Calu3 (cell line): ENCODE measurements at places on chromosomes 1 and 21.

- DNase-seq = no peak
Observed at GRCh38 chr1:38603907-38604306, 255.7 kb downstream of the RRAGC start.

- DNase-seq = peak; percentile 91
Observed at GRCh38 chr1:182101415-182102042, 40.0 kb upstream of the ZNF648 start.

GRCh38 chr1:6260961-6261614 is at the start of gene GPR153:
Gene GPR153 (minus strand): TSS chr1:6261098. CDS start chr1:6254905, 6,193 bp downstream.
- peak; percentile 35 for DNase-seq

DNA sequence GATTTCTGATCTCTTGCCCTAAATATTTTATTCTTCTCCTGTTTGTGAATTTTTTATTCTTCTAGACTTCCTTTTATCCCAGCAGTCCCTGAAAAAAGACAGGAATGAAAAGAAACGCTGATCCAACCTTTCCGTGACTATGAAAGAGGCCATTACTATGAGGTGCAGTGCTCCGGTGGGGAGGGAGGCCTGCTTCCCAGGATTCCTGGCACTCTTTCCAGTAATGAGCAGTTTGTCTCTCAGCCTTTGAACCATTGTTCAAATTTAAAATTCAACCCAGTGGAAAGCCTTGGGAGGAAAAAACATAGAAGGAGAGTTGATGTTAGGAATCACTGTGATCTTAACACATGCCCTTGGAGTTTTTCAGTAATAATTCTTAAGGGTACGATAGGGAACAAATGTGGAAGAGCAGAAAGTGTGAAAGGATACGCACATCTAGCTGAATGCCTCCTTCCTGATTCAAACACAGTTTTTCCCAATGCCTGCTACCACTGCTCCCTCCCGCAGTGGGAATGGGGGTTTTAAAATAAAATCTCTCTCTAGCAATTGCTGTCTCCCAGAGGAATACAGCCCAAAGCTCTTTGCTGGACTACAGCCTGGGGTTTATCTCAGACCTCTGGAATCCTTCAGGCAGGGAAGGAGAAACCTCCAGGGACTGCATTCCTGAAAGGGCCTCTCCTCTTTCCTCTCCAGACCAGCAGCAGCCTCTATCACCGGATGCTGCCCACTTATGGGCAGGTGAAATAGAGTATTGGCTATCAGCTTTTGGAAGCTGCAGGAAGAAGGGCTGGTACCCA is 6.1 kb downstream of the IER5 start:
- no peak for DNase-seq

GRCh38 chr1:25100151-25100833 is 132.0 kb downstream of the SYF2 start:
- no peak for DNase-seq

DNA sequence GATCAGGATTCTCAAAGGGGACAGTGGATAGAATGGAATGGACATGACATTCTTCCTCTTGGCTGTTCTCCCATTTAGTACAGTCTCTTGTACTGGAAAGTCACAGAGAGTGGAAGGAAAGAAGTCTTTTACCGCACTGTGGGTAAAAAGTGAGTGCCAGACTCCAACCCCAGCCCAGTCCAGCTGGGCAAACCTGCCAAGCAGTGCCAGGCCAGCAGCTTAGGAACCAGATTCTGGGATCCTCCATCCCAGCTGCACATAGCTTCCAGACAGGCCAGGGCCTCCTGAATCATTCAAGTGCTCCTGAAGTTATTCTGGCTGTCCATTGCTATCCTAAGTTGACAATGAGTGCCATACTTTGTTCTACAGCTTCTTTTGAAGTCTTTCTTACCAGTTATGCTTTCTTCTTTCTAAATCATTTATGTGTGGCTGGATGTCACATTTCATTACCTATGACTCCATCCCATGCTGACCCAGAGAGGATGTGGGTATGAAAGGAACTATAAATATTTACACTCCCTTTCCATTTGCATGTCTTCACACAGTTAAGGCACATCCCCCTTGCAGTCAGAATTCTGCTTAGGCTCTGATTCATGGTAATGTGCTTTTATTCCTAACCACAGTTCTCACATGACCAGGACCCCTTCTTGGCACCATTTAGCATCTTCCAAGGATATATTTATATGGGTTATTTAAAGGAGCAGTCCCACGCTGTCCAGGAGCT is 88.9 kb downstream of the AK5 start:
- no peak for DNase-seq

GRCh38 chr1:153881751-153882150 is 41.0 kb downstream of the GATAD2B start:
- no peak for DNase-seq

- no peak for DNase-seq
Observed at GRCh38 chr21:31470896-31471694, 127.0 kb upstream of the TIAM1 start.

DNA sequence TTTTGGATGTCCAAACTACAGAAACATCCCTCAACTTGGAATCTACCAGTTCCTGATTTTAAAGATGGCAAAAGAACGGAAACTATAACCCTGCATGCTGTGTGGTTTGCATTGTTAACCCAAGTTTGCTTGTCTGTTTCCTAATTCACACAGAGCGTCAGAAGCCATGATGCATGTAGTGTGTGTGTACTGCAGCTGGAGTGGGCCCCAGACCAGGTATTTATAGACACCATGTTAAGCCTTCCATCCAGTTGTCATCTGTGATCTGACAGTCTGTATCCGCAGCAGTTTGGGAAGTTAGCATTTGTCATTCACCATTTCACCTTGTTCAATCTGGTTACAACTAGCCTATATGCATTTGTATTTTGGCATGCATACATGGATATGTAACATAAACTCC is 27.7 kb upstream of the PLEKHM2 start:
- no peak for DNase-seq

- no peak for DNase-seq
Observed at GRCh38 chr1:246219508-246220030, 287.5 kb downstream of the SMYD3 start.

DNA sequence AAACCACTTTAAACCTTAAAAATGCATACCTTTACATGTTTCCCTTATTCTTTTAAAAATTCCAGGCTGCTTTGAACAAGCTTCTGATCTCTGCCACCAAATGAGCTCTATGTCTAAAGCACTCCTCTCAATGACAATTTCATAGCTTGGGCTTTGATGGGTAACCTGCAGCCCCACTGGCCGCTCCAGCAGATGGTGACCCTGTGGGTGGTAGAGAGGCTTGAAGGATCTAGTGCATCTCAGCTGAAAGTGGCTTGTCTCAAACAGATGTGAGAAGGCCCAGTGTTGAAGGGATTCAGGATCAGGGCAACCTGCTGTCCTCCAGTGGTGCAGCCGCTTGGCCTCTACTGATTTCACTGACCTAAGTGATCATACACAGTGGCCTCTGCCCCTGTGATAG is 84.7 kb upstream of the IRF2BP2 start:
- no peak for DNase-seq

GRCh38 chr21:36337099-36337509 is 17.1 kb downstream of the MORC3 start:
- no peak for DNase-seq

- DNase-seq = no peak
Observed at GRCh38 chr1:167839009-167839408, 74.9 kb downstream of the ADCY10 start.

DNA sequence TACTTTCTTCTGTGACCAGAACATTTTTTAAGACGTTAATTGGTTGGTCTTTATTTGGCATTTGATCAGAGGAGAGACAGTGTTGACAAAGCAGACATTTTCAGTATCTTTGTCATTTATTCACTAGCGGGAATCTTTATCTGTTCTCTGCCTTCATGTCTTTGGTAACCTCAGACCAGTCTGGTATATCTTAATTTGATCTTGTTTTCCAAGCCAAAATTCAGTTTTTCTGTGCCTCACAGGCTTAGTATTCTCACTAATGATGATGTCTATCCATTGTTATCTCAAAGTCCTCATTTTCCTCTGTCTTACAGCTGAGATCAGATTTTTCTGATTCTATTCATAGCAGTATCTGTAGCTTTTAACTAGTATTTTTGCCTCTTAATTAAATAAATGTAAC is 158.7 kb downstream of the GPR52 start:
- DNase-seq = no peak

DNA sequence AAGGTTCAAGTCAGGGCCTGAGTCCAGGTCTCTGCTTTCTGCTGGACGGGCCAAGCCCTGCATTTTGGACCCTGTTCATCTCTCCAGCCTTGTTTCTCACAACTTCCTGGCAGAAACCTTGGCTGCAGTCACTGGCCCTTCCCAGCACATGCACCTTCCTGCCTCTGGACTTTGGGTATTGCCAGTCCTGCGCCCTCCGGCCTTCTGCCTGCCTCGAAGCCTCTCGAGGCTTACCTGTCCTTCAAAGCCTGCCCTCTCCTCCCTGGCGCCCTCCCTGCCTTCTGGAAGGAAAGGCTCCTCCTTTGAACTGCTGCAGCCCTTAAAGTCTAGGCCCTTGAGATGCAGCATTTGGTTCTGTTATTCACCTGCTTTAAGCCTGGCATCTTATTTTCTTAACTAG is 52.8 kb downstream of the HTR6 start:
- DNase-seq = no peak

DNA sequence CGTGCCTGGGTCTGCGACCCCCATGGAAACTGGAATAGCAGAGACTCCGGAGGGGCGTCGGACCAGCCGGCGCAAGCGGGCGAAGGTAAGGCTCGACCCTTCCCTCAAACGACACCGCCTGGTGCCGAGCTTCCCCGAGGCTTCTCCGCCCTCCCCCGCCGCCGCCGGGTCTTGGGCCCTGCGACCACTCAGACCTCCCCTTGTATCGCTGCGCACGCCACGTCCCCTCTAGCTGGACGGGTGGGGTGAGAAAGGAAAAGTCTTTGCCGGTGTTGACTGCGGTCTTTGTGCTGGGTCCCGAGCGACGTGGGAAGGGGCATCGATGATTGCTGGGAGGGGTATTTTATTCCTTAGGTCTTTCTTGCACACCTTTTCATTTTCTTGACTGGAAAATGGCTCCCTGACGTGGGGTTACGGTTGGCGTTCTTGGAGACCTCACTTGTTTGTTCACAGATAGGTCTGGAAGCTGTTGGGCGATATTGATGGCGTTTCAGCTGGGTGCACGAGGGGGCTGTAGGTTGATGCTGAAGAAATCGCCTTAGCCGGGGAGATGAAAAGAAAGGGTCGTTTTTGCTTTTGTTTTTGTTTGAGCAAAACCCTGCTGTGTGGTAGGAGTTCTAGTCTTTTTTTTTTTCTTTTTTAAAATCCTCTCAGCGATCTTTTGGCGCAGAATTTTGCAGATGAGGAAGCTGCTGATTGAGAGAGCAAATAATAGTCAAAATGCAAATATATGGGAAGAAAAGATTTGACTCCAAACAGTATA is 776 bp downstream of the KDM1A start:
- peak; percentile 24 for DNase-seq

- no peak for DNase-seq
Observed at GRCh38 chr1:234529950-234530237, 50.9 kb upstream of the TARBP1 start.

GRCh38 chr1:98102345-98103030 is 181.7 kb upstream of the DPYD start:
- DNase-seq = no peak

- no peak for DNase-seq
Observed at GRCh38 chr1:111161843-111162487, 21.9 kb downstream of the CEPT1 start.

GRCh38 chr21:17343055-17343454 is 169.8 kb upstream of the CXADR start:
- peak; percentile 4 for DNase-seq

DNA sequence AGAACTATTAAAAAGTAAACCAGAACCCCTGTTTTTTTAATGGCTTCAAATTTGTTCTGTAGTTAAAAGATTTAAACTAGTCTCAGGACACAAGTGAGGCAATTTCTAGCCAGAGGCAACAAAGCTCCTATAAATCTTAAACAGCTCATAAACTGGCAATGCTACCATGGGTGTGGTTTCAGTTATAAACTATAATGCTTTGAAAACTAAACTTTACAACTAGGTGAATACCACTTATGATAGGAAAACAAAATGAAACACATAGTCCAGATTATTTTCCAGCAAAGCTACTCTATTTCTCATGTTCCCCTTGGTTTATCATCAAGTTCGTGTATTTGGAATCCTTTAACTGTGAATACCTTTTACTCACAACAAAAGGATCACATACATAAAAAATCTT is 282.5 kb downstream of the VAV3 start:
- DNase-seq = no peak

DNA sequence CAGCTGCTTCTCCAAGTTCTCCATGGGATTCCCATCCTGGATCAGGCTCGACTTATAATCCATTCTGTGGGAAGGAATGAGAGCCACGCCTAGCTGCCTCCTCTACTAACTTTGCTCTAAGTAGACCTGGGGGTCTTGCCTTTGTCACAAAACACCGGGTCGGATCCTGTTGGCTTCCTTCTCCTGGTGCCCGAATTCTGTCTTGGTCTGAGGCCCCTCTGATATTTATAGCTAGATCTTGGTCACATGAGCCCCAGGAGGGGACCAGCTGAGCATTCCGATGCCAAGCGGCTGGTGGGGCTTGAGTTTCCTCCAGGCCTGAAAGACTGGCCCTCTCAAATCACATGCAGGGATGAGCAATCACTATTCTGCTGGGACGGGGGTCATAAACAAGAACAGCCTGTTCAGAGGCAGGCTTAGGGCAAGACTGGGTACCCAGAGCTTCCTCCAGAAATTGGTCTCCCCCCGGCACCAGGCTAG is at the start of gene TRIM63:
Gene TRIM63 (minus strand): TSS at position 199 of the 480 bp plus-strand sequence. CDS start 136 bp downstream, at position 63.
- no peak for DNase-seq

- peak; percentile 60 for DNase-seq
Observed at GRCh38 chr1:67766141-67766978, 66.9 kb downstream of the GNG12 start.

DNA sequence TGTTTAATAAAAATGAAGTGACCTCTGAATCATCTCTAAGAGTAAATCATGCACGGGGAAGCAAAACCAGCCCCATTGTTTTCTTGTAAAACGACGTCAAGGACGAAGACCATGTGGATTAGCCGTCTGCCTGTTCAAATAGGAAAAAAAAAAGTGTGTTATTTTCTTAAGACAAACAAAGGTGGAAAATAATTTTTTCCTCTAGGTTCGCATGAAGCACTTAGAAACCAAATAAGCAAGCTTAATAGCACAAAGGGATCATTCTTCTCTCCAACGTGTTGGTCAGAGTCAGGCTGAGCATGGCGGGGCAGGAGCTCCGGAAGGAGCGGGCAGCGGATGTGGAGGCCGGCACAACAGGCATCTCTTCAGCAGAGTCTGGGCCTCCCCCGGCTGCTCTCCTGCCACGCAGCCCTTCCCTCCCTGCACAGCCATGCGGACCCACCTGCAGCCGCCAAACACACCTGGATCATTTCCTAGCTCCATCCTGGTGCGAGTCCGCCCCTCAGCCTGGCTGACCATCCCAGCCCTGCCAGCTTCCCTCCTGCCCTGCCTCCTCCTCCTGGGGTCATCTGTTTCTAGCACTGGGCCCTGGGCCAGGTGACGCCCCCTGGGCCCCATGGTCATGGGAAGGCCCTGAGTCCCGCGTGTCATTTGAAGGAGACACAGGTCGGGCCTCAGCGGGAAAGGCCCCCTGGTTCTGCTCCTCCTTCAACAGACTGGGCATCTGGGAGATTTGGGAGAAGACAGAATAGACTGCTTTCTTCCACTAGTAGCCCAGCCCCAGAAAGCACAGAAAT is 40.2 kb downstream of the MX1 start:
- DNase-seq = no peak
